Activated CD8-positive, alpha-beta memory T cell treated with anti-CD3 and anti-CD28 coated beads for 1 hour (primary cell): ENCODE measurements at places on chromosomes 5 and 9.

DNA sequence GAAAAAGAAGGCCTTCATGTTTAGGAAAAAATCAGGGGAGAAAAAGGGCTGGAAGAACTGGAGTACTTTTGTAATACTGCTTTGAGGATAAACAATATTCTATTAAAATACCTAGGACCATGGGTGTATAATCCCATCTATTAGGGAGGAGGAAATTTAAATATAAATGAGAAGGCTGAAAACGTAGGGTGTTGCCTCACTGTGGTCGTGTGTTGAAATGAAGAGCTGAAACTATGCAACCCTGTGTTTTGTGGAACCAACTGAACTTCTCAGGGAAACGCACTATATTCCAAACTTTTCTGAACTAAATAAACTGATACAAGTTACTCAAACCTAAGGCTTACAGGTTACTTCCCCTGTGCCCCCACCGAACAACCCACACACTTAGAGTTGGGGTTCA is 4.5 kb upstream of the CNTLN start:
- DNase-seq = no peak

GRCh38 chr5:175374166-175374875 is 69.7 kb downstream of the DRD1 start:
- no peak for DNase-seq

DNA sequence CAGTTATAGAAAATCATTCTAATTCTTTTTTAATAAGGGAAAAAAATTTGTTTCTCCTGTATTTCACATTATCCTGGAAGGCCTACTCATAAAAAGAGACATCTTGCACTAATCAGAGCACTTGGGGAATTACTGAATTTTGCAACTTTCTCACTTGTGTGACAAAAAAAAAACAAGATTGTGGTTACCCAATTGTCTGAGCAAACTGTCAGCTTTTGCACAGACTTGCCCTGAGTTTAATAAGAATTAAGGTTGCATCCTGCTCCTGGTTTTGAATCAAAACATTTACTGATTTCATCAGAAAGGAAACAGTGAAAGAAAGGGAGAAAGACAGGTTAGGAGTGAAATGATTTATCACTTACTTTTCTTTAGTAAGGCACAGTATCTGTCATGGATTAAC is 10.6 kb upstream of the SH3RF2 start:
- DNase-seq = no peak

DNA sequence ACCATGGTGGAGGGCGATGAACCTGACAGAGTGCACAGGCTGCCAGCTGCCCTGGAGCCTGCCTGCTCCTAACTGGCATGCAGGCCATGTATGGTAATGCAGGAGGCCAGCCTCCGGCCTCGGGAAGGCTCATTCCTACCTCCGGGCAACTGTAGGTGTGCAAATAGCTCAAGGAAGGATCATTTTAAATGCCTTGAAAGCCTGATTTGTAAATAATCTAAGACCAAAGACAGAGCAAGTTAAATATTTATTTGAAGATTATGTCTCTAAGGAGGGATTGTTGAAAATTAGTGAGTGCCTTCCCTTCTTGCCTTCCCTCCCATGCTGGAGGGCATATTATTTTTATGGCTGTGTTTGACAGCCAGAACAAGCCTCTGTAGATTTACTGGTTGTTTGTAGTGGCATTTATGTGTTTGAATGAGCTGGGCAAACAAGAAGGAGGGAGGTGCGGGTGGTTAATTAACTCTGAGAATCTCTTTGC is 285.7 kb upstream of the TUT7 start:
- DNase-seq = no peak

DNA sequence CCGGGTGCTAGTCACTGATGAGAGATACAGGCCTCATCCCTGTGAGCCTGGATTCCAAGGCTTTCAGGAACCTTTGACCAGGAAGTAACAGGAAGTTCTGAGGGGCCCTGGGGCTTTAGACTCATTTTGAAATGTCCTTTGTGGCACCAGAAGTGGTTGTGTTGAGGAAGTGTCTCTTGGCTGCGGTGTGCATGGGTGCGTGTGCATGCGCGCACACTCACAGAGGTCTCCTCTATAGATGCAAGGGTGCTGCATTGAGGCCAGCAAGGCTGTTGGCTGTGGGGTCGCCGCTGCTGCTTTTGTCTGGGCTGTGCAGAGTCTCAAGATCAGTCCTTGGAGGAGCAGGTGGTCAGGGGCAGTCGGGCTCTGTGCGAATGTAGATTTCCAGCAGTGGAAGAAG is 7.6 kb downstream of the RAB24 start:
- no peak for DNase-seq

DNA sequence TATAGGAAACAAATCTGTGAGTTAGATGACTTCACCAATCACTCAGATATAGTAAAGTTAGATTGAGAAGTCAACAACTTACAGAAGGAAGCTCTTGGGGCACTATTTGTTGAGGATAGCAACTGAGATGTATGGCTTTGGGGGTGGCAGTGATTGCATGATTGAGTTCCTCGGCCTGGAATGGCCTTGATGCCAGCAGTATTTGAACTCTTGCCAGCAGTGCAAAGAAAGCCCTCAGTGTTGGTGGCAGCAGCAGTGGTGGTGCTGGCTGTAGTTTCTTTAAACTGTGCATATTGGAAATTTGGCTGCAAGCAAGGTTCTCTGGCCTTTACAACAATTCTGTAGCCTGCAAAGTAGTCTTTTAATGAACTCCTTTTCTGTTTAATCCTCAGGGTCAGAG is 41.4 kb upstream of the PJA2 start:
- no peak for DNase-seq

DNA sequence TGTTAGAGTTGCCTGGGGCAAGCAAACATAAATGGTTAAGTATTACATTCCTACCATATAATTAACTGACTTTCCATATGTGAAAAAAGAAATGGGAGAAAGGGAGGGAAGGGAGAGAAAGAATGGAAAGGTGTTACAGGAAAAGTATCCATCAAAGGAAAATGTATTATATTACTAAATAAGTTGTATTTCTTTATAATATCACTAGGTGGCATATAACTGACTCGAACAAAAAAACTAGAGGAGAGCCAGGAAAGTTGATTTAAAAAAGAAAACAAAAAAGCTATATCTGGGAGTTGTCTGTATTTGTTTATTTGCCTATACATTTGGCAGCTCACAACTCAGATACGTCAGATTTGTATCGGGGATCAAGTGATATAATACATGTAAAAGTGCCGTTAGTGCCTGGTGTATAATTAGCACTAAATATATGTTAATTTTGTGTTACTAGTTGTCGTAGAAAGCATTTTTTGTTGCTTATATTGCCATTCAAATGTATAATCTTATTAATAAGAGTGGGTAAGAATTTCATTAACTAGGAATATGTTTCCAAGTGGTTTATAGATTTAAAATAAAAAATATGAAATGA is 59.6 kb upstream of the ADAMTS19 start:
- no peak for DNase-seq

- no peak for DNase-seq
Measured at GRCh38 chr5:176822041-176822792, 11.9 kb downstream of the UNC5A start.

- no peak for DNase-seq
Measured at GRCh38 chr9:105693435-105694189, 729 bp upstream of the TMEM38B start.

- DNase-seq = no peak
Measured at GRCh38 chr5:66169534-66169933, 25.4 kb downstream of the SREK1 start.

DNA sequence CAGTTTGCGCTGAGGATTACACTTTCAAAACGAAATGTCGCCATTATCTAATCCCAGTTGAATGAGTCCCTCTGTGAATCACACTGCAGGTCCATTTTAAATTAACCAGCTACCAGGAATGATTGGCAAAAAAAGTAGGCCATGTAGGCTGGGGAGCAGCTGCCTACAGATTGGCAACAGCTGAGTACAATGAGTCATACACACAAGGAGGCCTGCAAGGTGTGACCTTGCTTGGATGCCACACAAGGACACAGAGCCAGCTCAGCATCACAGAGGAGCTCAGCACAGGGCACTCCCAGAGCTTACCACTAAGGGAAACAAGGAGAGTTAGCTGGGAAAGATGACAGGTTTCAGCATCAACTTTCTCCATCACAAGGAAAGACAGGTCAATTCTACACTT is 12.9 kb downstream of the HAVCR1 start:
- DNase-seq = no peak

- DNase-seq = no peak
Measured at GRCh38 chr5:132495667-132496190, 5.2 kb upstream of the IRF1 start.

GRCh38 chr5:138330813-138331448 is 673 bp downstream of the CDC25C start:
- DNase-seq = no peak

DNA sequence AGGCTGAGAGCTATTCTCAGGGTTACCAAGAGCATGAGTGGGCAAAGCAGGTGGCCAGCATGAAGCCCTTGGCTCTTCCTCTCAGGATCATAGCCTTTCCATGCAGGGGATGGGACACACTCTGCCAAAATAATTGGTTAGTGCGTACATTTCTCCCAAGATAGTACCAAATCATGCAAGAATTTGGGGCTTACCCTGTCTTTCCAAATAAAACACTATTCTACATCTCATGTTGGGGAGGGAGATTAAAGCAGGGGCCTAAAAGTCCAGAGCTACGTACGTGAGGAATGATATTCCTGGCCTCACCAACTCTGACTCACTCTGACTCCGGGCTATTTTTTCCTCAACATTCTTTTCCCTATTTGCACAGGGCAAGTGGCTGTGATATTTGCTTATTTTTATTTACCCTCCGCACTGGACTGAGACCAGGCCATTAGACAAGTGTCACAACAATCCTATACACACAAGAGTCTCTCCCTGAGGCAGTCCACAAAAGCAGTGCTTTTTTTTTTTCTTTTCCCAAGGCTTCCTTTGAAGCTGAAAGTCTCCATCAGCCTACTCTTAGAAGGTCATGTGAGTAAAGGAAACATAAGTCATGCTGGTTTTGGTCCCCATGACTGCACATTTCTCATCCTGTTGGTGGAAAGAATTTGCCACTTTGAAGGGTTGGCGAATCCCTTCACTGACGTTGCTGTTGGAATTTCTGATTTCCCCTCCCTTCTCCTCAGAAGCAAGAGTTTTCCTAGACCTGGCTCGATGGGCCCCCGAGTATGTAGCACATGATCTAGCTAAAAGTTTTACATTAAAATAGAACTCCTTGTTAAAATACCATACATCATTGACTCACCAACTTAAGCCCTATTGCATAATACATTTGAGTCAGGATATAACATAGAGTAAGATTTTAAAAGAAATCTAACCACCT is 40.0 kb downstream of the TMEM252 start:
- DNase-seq = no peak

DNA sequence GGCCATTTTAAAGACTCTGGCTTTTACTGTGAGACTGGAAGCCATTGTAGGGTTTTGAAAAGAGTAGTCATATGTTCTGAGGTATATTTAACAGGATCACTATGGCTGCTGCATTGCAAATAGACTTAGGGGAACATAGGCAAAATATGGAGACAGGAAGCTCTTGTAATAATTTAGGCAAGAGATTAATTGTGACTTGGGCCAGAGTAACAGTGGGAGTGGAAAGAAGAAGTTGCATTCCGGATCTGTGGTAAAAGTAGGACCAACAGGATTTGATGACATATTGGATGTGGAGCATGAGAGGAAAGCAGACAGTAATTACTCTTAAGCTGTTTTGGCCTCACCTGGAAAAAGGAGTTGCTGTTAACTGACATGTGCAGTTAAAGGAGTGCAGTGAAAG is 85.6 kb downstream of the SMIM15 start:
- no peak for DNase-seq

GRCh38 chr5:38878391-38879077 is 32.7 kb downstream of the OSMR start:
- no peak for DNase-seq

DNA sequence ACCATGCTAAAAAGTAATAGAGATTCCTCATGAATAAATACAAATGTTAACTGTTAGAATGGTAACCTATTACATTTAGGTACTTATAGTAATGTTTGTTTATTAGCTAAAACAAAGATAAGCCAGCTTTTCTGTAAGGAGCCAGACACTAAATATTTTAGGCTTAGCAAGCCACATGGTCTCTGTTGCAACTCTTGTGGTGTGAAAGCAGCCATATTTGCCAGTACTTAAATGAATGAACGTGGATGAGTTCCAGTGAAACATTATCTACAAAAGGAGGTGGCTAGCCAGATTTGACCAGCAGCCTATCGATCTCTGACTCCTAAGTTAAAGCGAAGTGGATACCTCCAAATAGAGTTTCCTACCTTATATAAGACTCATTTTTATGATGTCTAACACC is 331.6 kb downstream of the CDH12 start:
- no peak for DNase-seq

DNA sequence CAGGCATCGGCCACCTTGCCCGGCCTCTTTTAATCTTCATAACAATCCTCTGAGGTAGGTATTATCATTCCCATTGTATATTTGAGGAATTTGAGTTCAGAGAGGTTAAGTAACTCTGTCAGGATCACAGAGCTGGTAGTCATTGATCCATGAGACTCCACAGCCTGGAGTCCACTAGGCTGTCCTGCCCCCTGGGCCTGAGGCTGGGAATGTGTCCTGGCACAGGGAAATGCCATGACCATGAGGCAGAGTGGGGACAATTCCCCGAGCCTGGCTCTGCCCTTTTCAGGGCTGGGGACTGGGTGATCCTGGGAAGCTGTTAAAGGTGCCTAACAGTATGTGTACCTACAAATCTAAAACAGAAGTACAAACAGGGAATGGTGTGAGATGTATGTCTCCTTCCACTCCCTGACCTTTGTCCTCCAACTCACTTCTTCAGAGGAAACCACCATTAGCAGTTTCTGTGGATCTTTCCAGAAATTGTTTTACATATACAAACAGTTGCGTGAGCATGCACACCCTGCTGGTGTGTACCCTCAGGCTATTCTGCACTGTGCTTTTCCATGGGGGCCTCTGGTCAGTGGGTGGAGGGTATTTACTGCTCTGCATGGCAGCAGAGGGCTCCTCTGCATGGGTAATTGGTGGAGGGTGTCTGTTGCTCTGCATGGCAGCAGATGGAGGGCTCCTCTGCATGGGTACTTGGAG is 53.8 kb downstream of the NDST1 start:
- DNase-seq = no peak

DNA sequence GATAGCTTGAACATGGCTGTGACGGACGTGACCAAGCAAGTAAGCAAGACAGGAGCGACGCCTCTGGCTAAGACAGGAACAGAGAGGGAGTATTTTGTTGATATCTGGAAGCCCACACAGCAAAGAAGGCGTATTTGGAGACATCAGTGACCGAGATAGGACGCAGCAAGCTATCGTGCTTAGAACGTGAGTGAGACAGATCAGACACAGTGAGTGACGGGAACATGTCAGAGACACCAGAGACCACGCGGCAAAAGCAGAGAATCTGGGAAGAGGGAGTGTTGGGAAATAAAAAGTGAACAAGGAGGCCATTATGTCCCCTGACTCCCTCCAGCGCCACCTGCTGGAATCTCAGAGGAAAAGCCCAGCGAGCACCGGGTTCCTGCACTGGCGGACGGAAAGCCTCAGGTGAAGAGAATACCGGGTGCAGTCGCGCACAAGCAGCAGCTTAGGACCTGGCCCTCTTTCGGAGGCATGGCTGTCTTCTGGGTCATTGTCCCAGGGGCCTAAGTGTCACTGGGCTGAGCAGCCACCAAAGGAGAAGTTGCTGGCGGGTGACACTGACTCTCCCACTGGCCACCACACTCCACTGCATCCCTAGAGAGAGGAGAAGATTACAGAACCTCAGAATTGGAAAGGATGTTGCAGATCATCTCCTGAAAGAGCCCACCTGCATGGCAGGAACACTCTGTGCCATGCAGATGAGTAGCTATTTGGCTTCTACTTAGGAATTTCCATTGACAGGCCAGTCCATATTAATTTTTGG is 99.1 kb downstream of the FBXO38 start:
- DNase-seq = peak; percentile 8

- no peak for DNase-seq
Measured at GRCh38 chr5:81826128-81826527, 75.2 kb upstream of the SSBP2 start.

GRCh38 chr9:35905912-35906679 is at the start of gene HRCT1:
TSS of gene HRCT1 (plus strand) at chr9:35906202. CDS start at chr9:35906288, 86 bp downstream.
- DNase-seq = no peak
